ENCODE measurements at places on chromosomes 16 and 17.
A peak's percentile ranks its signal among the peaks of the same experiment; 100 is the strongest.

GRCh38 chr17:28433721-28434120 is 27.7 kb upstream of the SLC46A1 start:
- DNase-seq = no peak

- no peak for DNase-seq
Measured at GRCh38 chr17:82998637-82999036, 80.8 kb upstream of the METRNL start.

- peak; percentile 90 for DNase-seq
Measured at GRCh38 chr16:8674413-8675022, at the start of gene ABAT. Gene ABAT (plus strand): TSS chr16:8674617. CDS start chr16:8735740, 61,123 bp downstream.

- DNase-seq = no peak
Measured at GRCh38 chr16:57060323-57061083, 31.9 kb upstream of the CPNE2 start.

GRCh38 chr17:35542990-35543389 is 5.5 kb upstream of the SLFN12L start:
- no peak for DNase-seq

DNA sequence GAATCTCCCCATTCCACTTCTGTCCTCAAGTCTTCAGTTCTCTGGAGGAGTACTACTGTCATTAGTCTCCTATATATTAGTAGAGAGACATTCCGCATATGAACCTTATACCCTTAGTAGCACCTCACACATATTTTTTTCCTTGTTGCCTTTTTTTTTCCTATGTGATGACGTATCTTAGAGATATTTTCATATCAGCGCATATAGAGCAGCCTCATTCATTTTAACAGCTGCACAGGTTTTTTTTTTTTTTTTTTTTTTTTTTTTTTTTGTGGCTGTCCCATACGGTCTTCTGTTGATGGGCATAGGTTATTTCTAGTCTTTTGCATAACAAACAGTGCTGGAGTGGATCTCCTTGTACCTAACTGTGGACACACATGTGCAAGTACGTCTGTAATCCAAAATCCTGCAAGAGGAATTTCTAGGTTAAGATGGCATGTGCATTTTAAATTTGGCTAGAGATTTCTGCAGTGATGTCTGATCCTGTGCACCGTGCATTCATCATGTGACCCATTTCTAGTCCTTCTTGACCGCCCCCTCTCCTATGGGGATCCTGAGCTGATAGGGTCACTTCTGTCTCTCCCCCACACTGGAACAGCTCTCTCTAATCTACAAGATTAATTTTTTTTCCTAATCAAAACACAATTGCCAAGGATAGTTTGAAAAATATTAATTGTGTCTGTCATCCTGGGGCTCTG is 64.8 kb downstream of the PRKCB start:
- no peak for DNase-seq

- DNase-seq = no peak
Measured at GRCh38 chr16:57301126-57301817, 16.8 kb upstream of the PLLP start.

DNA sequence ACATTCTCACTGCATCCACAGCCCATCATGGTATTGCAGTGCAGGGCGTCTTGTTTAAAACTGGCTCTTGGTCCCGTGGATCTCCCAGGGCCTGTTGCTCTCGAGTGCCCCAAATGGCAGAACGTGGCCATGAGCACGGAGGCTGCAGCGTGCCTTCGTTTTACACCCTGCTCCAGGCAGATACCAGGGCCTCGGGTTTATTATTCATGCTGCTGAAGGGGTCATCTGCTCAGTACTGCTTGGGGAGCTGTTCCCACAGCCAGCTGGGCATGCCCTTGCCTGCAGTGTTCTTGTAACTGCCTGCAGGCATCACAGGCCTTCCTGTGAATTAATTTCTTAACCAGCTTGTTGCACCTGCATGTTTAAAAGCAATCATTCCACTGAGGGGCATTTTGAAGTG is 129.7 kb upstream of the CHMP6 start:
- DNase-seq = peak; percentile 46

DNA sequence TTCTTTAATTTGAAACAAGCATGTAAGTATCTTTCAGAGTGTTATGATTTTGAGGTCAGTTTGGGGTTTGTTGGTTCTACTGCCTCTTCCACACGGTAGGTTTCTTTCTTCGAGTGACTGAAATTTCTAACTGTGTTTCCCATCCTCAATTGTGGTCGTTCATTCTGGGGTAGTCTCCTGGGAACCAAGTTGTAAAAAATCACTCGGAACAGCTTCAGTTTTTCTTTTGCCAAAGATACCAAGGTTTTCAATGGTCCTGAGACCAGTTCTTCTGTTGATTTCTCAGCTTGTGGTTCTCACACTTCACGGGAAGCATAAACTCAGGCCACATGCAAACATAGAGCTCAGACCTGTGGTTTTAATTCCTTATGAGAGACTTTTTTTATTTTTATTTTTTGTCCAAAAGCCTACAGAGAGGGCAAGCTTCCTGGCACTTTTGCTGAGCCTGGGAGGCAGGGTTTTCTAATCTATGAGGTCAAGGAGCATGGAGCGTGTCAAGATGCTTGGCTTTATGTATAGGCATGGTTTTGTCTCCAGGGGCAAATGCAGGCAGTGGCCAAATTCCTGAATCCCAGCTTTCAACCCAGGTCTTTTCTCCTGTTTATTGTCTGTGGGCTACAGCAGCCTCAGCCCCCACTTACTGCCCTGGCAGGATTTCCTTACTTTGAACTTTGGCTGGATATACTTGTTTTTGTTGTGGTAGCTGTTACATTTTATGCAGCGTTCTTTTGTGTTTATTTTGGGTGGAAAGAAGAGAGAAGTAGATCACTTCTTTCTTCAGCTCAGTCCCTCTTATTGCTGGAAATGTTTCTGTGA is 32.9 kb downstream of the HS3ST3A1 start:
- DNase-seq = no peak

DNA sequence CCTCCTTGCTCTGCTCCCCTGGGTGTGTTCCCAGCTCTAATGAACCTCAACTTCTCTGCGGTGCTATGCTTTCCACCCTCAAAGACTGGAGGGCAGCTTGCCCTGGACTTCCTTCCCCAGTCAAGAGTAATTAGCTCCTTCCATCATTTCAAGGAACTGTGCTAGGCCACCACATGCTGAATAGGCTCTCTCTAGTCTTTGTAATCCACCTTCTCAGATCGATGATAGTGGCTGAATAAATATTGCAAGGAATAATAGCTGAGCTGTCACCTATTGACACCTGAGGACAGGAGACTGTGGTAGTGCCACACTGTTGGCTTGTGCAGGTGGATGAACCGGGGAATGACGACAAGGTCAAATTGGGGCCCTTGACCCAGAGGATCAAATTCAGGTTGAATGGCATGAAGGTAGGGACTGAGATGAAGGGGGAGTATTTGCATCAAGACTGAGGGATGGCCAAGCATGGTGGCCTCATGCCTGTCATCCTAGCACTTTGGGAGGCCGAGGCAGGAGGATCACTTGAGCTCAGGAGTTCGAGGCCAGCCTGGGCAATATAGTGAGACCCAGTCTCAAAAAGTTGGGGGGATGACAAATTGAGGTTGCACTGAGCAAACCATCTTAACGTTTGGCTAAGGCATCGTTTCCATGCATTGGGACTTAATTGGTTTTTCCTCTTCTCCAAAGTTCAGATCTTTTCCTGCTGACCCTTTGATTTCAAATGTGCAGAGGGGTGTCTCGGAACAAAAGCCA is 18.8 kb upstream of the SLC5A11 start:
- DNase-seq = no peak

- peak; percentile 96 for DNase-seq
Measured at GRCh38 chr17:45225964-45226530, 4.4 kb downstream of the FMNL1 start.

GRCh38 chr16:50251375-50252081 is 14.8 kb upstream of the ADCY7 start:
- DNase-seq = no peak

DNA sequence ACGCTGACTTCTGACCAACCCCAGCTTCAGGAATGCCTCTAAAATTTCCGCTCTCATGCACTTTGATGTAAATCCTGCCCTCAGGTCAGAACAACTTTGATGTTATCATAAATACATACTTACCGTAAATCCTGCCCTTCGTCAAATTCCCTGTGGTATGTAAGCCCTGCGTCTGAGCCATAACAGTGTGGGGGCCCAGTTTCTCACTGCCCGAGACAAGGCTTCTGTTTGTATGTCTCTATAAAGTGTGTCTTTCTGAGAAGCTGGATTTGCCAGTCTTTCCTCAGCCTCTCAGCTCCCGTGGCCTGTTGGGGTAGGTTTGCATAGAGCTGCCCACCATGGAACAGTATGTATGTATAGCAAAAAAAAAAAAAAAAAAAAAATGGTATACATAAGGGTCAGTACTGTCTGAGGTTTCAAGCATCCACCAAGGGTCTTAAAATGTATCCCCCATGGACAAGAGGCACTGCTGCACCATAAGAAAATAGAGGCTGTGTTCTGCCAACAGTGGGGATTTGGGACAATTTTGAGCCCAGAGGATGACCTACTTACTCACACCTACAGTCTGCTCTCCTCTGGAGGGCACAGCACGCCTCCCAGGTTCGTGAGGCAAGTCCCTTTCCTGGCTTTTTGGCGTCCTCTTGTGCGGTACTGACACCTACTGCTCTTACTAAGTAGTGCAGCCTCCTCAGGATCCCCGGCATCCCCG is 17.5 kb downstream of the PRMT7 start:
- peak; percentile 84 for DNase-seq

- DNase-seq = no peak
Measured at GRCh38 chr17:55563363-55563762, 52.1 kb upstream of the SMIM36 start.

DNA sequence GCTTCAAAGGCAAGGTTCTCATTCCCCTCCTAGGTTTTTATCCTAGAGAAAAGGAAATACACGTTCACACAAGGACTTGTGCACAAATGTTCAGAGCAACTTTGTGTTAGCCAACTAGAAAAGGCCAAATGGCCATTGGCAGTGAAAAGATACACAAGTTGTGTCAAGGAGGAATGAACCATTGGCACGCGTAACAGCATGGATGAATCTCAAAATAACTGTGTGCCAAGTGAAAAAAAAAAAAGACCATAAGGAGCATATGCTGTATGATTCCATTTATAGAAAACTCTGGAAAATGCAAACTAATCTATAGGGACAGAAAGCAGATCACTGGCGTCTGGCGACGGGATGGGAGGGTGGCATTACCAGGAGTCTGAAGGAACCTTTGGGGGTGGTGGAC is 333.8 kb downstream of the SNX29 start:
- DNase-seq = no peak

GRCh38 chr16:11963706-11964105 is 1.3 kb upstream of the TNFRSF17 start:
- DNase-seq = no peak

GRCh38 chr17:41579484-41580243 is 7.0 kb downstream of the KRT14 start:
- peak; percentile 63 for DNase-seq

- no peak for DNase-seq
Measured at GRCh38 chr17:59777033-59777432, 69.6 kb downstream of the VMP1 start.

- DNase-seq = no peak
Measured at GRCh38 chr16:81694494-81695280, 84.4 kb upstream of the PLCG2 start.

DNA sequence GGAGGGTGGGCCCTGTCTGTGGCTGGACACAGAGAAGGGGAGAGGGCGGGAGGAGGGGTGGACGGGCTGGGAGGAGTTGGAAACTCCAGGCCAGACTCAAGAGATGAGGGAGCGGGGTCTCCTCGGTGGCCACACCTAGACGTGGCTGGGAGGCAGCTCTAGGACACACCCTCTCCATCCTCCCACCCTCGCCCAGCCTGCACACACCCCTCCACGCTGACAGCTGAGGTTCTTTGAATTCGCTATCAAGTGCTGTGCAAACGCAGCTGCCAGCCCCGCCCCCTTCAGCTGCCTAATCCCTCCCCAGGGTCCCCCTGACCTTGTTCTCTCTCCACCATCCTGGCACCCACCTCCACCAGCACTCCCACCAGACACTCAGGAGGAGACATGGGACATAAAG is 48.7 kb downstream of the DNAH17 start:
- DNase-seq = no peak

- peak; percentile 58 for DNase-seq
Measured at GRCh38 chr16:71542377-71542776, 16.2 kb downstream of the CHST4 start.

DNA sequence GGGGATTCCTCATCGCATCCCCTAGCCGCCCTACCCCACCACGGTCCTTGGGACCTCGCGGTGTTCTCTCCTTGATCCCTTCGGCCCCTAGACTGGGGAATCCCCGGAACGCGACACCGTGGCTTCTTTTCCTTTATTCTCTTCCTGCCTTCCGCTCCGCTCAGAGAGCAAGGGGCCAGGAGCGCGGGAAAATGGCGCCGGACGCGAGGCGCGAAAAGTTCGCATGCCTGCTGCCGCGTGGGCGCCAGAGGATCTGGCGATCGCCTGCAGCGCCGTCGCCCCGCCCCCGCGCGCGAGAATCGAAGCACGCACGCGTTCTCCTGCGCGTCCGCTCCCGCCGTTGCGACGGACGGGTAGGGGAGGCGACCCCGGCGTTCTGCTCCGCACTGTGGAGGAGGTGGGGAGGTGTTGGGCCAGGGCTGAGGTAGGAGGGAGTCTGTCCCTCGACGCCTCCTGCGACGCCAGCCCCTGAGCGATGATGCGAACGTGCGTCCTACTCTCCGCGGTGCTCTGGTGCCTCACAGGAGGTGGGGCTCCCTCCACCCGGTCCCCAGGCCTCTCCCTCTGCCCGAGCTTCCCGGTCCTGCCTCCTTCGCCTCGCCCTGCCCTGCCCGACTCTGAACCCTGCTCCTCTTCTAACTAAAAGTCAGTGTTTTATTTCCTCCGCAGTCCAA is at the start of gene ZPBP2:
Gene ZPBP2 (plus strand): TSS at position 323 of the 674 bp plus-strand sequence. CDS start 153 bp downstream, at position 476.
- DNase-seq = no peak

GRCh38 chr16:17440131-17440530 is 30.6 kb downstream of the XYLT1 start:
- no peak for DNase-seq

DNA sequence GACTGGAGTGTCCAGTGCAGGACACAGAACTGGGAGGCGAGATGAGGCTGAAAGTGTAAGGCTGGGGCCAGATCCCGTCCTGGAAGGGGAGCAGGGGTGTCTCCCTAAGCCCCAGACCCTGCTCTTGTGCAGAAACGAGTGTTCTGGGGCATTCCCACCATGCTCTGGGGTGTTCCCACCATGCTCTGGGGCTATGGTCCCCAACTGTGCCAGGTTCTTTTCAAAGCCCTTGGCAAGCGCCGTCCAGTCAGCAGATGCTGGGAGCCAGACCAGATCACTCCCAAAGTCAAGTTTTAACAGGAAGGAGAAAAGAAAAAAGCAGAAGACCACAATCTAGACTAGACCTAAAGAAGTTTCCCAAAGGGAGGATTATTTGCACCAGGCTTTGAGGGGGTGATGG is 2.5 kb downstream of the TAX1BP3 start:
- no peak for DNase-seq

Data from CD4-positive, alpha-beta T cell treated with Interleukin-21 for 1 hour (primary cell).